H1 (cell line): ENCODE measurements at places on chromosomes 5 and 9.

GRCh38 chr9:80157561-80157983 is 585.8 kb downstream of the TLE4 start:
- DNase-seq: no peak

GRCh38 chr5:9898319-9898718 is 268.2 kb upstream of the TAS2R1 start:
- DNase-seq: no peak

- DNase-seq: no peak
Measured at GRCh38 chr5:40841068-40841805, at the start of gene CARD6. CARD6 (plus strand) TSS chr5:40841367; CDS start chr5:40841383, 16 bp downstream.

- DNase-seq: no peak
Measured at GRCh38 chr5:132608107-132608506, 49.9 kb upstream of the IL13 start.

- no peak for DNase-seq
Measured at GRCh38 chr5:86452251-86452650, 165.5 kb upstream of the COX7C start.

GRCh38 chr5:6342689-6343315 is 35.5 kb downstream of the MED10 start:
- DNase-seq: no peak

GRCh38 chr9:124726886-124727285 is 44.2 kb downstream of the NR6A1 start:
- DNase-seq: no peak

- DNase-seq: no peak
Measured at GRCh38 chr9:24257726-24258125, 288.0 kb downstream of the IZUMO3 start.

DNA sequence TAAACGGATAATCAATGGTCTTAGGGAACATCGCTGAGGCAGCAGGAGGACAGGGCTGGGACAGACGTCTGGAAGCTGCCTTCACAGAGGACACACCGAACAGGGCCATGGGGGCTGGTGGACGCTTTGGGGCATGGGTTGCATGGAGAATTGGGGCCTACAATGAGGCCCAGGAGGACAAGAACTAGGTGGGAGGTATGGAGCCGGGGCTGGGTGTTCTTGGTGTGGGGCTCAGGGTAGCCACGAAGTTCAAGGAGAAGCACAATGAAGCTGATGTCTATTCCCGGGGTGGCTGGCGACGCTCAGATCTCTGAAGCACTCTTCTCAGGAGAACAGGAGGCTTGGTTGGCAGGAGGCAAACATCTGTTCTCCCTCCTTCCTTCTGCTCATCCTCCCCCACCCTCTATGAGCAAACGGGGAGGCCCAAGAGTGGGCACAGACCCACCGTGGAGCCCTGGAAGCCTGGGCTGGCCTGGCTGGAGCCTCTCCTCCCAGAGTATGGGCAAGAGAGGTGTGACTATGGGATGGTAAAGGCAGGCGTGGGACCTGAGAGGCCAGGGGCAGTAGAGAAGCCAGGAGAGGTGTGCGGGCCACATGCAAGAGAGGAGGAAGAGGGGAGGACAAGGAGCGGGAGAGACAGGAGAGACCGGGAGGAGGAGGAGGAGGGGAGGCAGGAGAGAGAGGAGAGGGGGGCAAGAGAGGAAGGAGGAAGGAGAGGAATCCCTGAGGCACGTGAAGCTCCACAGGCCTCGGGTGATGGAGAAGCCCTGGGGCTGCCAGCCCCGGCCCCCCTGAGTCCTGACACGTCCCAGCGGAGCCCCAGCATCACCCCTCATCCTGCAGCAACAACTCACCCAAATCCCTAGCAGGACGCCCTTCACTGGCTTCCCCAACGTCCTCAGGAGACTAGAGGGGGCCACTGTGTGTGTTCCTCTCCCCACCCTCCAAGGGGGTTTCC is 159.1 kb downstream of the OLFM1 start:
- DNase-seq: no peak

GRCh38 chr9:21728781-21729180 is 73.7 kb upstream of the MTAP start:
- no peak for DNase-seq

GRCh38 chr5:9474219-9475002 is 71.5 kb downstream of the SEMA5A start:
- no peak for DNase-seq
